ENCODE measurements at places on chromosomes 6 and 20.
A peak's percentile ranks its signal among the peaks of the same experiment; 100 is the strongest.

DNA sequence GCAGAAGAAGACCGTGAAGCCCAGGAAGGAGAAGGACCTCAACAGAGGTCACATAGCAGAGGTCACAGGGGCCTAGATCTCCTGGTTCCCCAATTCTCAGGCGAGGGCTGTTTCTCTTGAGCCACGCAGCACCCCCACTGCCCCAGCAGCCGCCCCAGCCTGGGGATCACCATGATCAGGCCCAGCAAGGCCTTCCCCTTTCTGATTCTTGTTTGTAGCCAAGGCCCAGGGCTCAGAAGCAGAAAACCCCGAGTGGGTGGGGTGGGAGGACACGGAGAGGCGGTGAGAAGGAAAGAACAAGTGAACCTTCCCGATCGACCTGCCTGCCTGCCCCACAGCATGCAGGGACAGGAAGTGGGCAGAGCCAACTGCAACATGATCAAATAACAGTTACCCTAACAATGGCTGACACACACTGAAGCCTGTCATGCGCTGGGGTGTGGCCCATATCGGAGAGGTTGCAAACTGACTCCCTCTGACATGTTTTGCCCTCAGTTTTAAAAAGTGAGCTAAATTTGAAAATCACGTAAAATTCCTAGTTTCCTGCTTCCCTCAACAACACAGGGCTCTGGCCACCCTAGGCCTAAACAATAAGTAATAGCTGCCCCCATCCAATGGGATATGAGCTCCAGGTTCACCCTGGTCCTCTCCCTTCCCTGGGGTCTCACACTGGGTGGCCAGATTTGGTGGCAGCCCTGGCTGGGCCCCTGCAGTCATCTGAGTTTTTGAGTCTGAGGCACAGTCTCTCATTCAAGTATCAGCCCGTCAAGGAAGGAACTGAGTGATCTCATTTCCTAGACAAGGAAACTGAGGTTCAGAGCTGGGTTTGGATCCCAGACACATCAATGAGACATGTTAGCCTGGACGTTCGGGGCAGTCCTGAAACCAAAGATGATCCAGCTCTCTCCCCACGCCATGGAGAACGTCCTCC lies 6.5 kb downstream of the PEDS1 start:
- DNase-seq = peak; percentile 76

DNA sequence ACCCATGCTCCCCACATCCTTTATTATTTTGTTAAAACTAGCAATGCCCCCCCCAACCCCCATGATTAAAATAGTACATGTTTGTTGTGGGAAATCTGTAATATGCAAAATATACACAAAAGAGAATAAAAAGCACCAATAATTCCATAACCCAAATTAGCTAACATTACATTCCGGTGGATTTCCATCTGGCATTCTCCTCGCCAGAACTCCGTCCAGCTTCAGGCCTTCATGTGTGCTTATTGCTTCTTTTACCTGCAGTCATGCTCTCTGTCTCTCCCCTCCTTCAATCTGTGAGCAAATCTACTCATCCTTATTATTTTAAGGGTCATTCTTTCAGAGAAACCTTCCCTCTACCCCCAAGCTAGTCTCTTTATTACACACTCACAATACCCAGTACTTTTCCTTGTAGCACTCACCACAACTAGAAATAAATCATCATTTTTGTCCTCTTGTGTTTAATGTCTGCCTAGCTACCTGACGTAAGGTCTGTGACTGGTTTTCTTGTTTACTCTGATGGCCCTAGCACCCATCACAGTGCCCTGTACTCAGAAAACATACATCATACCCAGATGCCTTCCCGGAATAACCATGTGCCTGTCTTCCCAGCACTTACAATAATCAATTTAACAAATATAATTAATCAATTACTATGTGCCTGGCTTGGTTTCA lies 25.6 kb upstream of the IER3 start:
- DNase-seq = no peak

- DNase-seq = peak; percentile 18
Measured at GRCh38 chr6:163793011-163793983, 378.8 kb downstream of the QKI start.

GRCh38 chr6:21001736-21002135 lies 467.5 kb downstream of the CDKAL1 start:
- no peak for DNase-seq

GRCh38 chr6:118617417-118617816 lies 34.0 kb downstream of the CEP85L start:
- no peak for DNase-seq

GRCh38 chr6:84046755-84047154 lies 13.2 kb downstream of the MRAP2 start:
- no peak for DNase-seq

DNA sequence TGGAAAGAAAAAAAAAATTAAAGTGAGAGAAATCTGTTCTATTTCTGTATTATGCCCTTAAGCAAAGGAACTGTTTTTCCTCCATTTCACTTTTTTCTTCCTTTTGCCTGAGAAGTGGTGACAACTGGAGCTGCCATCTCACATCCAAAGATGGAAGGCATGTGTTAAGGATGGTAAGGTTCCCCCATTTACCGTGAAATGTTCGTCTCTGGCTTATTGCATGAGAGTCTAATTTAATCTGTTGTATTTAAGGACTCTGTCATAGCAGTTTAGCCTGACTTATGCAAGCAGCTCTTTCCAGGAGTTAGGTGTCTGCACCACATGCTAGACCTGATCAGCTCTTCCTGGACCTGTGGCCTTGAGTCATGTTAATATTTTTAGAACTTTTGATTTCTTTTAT lies 389.5 kb upstream of the MAP3K7 start:
- DNase-seq = no peak

DNA sequence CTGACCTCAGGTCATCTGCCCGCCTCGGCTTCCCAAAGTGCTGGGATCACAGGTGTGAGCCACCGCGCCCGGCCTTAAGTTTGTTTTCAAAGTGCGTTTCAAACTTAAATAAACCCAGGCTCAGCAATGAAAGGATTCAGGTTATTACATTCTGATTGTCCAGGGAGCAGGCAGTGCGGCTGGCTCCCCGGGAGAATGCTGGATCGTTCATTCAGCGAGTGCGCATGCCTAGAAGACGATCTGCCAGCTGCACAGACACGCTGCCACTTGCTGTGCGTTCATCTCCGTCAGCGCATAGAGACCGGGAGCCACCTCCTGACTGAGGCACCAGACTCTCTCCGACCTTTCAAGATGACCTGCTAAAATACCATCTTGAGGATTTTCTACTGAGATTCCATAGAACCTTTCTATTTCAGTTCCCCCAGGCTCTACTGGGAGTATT lies 163.9 kb upstream of the ZNF217 start:
- no peak for DNase-seq

- no peak for DNase-seq
Measured at GRCh38 chr20:55569084-55569483, 436.2 kb downstream of the CBLN4 start.

DNA sequence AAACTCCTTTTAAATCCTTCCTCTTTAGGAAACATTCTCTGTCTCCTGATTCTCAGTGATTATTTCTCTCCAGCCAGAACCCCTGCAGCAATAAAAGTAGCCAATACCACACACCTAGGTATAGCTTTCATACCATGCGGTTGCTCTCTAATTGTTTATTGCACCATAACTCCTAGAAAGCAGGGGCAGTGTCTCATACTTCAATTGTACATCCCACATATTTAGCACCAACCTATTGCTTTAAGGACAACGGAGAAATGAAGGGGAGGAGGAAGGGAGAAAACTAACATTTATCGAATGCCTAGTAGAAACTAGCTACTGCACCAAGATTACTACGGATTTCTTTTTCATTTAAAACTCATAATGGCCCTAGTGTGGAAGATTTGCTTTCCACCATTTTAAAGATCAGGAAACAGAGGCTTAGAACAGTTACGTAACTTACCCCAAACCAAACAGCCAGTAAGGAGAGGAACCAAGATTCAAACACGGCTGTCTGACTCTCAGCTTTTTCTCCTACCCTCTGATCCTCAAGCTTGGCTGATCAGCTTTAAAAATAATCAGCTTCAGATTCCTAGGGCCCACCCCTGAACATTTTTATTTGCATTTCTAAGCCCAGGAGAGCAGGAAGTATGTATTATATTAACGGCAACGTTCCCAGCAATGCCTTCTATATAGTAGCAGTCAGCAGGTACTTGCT lies 43.4 kb upstream of the ATXN1 start:
- DNase-seq = no peak

- DNase-seq = no peak
Measured at GRCh38 chr20:48614593-48615274, 213.1 kb downstream of the PREX1 start.

DNA sequence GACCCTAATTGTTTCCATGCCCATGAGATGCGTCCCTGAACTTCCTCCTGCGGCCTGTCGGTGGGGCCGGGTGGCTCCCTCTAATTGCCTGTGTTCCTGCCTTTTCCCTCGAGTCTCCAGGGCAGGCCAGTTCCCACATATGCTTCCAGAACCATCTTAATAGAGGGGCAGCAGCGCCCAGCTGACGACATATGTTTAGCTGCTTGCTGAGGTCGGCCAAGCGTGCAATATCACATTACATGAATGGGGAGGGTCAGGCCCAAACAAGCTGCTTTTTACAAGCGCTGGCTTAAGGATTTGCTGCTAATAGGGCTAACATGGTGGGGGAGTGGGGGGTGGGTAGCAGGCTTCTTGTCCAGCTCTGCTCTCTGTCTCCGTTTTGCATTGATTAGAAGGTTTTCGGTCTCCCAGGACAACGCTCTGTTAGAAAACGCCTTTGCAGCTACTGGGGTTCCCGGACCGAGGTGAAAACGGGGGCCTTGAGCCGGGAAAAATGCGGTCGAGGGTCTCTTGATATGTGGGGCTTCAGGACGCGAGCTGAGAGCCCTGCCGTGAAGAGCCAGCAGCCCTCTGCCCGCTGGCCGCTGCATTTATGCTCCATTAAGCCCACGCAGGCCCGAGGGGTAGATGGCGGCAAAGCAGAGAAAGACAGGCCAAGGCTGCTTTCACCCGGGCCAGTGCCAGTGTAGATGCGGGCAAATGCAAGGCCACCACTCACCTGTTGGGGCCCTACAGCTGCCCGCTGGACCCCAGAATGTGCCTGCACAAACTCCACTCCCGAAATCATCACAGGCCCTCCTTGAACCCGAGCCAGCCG lies 308.5 kb downstream of the BMP7 start:
- DNase-seq = no peak

DNA sequence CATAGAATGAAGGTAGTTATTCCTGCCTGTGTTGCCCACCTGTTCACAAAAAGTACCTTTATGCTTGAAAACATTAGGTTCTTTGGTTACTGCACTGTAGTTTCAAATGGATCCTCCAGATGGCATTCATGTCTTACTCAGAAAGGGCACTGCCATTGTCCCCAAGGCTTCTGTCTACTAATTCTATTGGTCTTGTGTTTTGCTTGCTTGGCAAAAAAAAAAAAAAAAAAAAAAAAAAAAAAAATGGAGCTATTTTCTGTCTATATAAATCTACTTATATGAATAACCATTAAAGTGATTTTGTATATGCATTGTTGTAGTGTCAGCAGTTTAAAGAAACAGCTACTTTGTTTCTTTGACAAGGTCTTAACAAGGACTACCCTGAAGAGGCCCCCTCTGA lies 12.7 kb upstream of the EFHC1 start:
- DNase-seq = no peak

DNA sequence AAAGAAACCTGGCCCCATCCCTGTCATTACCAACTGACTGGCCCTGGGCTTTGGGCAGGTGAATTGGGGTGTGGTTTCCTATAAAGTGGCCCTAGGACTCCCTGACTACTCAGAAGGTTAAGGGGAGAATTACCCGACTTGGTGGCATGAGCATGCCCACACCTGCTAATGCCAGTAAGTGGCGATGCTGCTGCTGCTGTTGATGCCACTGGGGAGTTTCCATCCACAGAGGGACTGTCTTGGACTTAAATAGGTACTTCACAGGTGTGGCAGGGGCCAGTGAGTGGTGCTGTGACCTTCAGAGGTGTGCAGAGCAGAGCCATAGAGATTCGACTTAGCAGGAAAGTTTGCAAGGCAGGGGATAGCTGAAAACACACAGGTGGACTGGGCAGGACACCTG lies 32.6 kb upstream of the MDFI start:
- no peak for DNase-seq

DNA sequence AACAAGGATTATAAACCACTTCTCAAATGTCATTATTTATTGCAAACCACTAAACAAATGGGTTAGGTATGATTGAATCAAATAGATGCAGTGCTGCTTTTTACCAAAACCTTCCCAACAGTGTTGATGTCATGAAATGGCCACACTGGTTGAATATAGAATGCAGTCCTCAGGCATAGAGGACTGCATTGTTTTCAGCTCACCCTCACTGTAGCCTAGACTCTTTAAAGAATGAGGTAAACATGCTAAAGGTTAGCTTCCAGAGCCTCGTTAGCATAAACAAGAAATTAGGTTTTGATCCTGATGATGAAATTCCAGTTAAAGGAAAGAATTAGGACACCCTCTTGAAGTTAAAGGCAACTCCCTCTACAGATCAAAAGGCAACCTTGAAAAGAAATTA lies 224.3 kb downstream of the ALDH8A1 start:
- DNase-seq = no peak

GRCh38 chr6:30686009-30686907 lies at the start of gene PPP1R18:
Gene PPP1R18, minus strand, starts transcription at chr6:30686645. Its CDS starts 627 bp downstream, at chr6:30686018.
- peak; percentile 76 for DNase-seq

DNA sequence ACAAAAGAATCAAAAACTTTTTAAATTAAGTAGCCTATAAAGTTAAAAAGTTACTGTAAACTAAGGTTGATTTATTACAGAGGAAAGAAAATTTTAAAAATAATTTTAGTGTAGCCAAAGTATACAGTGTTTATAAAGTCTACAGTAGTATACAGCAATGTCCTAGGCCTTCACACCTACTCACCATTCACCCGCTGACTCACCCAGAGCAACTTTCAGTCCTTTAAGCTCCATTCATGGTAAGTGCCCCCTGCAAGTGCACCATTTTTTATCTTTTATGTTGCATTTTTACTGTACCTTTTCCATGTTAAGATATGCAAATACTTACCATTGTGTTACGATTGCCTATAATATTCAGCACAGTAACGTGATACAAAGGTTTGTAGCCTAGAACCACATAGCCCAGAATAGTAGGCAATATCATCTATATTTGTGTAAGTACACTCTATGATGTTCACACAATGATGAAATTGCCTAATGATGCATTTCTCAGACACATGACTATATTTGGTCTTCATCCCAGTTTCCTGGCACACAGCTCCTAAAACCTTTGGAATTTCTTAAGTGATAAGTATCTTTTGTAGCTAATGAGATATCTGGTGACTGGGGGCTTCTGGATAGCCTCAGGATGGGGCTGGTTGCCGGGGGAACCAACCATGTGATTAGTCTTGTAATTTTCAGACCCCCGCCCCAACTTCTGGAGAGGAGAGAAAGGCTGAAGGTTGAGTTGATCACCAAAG lies 111.0 kb downstream of the MRPL14 start:
- DNase-seq = no peak
